ENCODE measurements at places on chromosomes 5 and 9. TPM values are rescaled to one million over a fixed set of nuclear protein-coding genes. Genes with fewer than 3 reads are reported as not detected.

The CD14 gene
- total RNA-seq = 0.60 TPM

The MARCOL gene
- not detected for total RNA-seq

The GKAP1 gene
- 1.3 TPM for total RNA-seq

The UGT3A1 gene
- total RNA-seq = not detected

The SLC34A1 gene
- total RNA-seq = not detected

The GPR151 gene
- total RNA-seq = not detected

The SOX30 gene
- not detected for total RNA-seq

The ERAP2 gene
- total RNA-seq = 7.0 TPM

The CA9 gene
- not detected for total RNA-seq

The HMMR gene
- total RNA-seq = 43.2 TPM

The MARVELD2 gene
- total RNA-seq = 2.3 TPM

The SPAG8 gene
- not detected for total RNA-seq

The SHOC1 gene
- total RNA-seq = not detected

The PCDHGB5 gene
- 7.9 TPM for total RNA-seq

The FOXD4 gene
- total RNA-seq = not detected

All from mammary microvascular endothelial cell (primary cell).